8988T (cell line): ENCODE measurements at places on chromosomes 12 and 14.

- DNase-seq: no peak
These were observed 462.2 kb downstream of the LRIG3 start for GRCh38 chr12:58458102-58458501.

- no peak for DNase-seq
These were observed 24.8 kb upstream of the PCED1B start for GRCh38 chr12:47054659-47055058.

- no peak for DNase-seq
These were observed 459.2 kb downstream of the RAD51B start for GRCh38 chr14:68278576-68279436.

- no peak for DNase-seq
These were observed 8.4 kb upstream of the PGF start for GRCh38 chr14:74963705-74964271.

GRCh38 chr12:28127455-28127854, 62.8 kb upstream of the CCDC91 start:
- no peak for DNase-seq
